Stimulated activated naive CD4-positive, alpha-beta T cell (primary cell): ENCODE measurements at places on chromosomes 1 and 21.

DNA sequence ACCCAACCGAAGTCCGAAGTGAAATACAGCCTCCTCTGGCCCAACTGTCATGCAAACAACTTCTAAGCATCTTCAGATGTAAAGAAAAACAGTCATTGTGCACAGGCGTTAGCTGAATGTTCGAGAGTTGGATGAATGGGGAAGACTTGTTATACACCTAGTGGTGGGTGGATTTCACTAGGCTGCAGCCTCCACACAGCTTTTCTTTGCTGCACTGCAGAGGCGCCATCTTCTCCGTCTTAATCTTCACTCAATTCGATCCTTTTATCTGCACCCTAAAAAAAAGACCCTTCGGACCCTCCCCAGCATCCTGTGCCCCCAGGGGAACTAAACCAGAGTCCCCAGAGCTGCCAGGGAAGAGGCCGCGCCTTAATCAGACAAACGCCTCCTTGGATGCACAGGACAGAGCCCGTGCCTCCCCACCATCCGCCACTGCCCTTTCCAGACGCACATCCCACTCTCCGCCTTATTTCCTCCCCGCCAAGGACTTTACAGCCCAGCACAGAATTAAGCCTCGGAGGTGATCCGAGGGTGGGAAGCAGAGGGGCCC is 1.4 kb downstream of the APP start:
- DNase-seq, result peak; percentile 58

GRCh38 chr1:47810964-47811682 is 186.1 kb downstream of the TRABD2B start:
- no peak for DNase-seq

GRCh38 chr1:169160845-169161495 is 54.5 kb downstream of the ATP1B1 start:
- no peak for DNase-seq

DNA sequence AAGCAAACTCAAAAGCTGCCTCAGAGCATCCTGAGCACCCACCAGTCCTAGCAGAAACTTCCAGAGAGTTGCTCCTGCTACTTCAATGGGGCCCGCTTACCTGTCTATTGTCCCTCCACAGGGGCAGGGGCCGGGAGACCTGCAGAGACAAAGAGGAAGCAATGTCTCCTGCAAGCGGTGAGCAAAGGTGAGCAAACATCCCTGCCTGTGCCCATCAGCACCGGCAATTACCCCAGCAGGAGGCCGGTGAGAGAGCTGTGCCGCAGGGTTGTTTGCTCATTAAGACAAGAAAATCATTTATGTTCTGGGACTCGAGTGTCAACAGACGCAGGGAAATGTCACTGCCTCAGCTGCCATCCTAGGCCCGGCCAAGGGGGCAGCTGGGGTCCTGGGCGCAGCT is 53.8 kb upstream of the TARDBP start:
- DNase-seq, result no peak

GRCh38 chr1:34412598-34413370 is 236.1 kb downstream of the C1orf94 start:
- DNase-seq, result no peak

- DNase-seq, result no peak
Observed at GRCh38 chr21:29233256-29233546, 65.5 kb upstream of the BACH1 start.

DNA sequence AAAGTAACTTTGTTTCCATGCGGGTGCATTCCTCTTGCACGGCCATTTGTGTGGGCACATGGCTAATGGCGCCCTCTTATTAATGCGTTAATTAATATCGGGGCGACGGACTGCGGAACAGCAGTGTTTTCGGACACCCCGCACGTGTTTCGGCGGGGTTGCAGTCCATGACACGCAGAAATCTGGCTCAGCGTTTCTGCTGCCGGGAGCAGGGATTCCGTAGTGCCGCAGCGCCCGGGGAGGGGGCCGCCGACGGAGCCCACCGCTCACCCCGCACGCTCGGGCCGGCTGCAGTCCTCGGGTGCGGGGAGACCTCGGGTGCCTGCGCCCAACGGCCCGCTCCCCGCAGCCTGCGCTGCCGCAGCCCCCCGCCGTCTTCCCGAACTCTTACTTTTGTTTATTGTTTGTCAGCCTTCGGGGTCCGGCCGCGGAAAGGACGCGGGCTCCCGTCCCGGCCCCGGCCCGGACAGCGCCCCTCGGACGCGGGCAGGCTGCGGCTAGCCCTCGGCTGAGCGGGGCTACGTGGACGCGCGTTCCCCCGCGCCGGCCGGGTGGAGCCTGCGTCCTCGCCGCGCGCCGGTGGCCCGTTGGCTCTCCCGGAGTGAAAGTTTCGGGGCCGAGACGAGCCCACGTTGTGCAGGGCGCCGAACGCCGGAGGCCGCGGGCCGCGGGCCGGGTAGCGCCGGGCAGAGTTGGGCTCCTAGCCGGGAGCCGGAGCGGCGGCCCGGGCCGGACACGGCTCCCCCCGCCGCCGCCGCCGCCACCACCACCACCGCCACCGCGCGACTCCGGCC is 849 bp downstream of the NFIA start:
- DNase-seq, result peak; percentile 7

- no peak for DNase-seq
Observed at GRCh38 chr1:99685516-99686180, 39.7 kb downstream of the PALMD start.

DNA sequence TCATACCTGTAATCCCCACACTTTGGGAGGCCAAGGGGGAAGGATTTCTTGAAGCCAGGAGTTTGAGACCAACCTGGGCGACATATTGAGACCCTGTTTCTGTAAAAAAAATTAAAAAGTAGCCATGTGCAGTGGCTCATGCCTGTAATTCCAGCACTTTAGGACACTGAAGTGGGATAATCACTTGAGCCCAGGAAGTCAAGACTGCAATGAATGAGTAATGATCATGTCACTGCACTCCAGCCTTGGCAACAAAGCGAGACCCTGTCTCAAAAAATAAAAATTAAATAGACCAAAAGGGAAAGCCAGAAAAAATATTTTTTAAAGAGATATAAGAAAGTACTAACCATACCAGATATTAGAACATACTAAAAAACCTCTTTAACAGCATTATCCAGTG is 44.7 kb upstream of the LYPLAL1 start:
- no peak for DNase-seq

DNA sequence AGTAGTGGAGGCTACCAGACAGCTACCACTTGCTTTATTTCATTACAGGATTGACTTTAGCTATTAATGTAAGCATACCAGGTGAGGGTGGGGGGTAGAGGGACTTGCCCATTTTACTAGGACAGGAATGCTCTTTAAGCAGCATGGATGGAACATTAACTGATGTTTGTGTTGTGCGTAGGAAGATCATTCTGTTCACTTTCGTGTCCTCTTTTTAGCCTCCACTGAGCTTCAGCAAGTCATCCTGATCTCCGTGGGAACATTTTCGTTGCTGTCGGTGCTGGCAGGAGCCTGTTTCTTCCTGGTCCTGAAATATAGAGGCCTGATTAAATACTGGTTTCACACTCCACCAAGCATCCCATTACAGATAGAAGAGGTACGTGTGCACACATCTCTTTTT is 29.3 kb downstream of the IFNGR2 start:
- no peak for DNase-seq

DNA sequence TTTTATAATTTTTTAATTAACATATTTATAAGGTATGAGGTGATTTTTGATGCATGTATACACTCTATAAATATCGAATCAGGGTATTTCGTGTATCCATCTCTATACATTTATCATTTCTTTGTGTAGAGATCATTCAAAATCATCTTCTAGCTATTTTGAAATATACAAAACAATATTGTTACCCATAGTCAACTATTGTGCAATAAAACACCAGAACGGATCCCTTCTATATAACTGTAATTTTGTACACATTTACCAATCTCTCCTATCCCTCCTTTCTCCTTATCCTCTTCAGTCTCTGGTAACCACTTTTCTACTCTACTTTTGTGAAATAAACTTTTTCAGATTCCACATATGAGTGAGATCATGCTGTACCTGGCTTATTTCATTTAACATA is 1459.6 kb downstream of the MRPL39 start:
- no peak for DNase-seq

DNA sequence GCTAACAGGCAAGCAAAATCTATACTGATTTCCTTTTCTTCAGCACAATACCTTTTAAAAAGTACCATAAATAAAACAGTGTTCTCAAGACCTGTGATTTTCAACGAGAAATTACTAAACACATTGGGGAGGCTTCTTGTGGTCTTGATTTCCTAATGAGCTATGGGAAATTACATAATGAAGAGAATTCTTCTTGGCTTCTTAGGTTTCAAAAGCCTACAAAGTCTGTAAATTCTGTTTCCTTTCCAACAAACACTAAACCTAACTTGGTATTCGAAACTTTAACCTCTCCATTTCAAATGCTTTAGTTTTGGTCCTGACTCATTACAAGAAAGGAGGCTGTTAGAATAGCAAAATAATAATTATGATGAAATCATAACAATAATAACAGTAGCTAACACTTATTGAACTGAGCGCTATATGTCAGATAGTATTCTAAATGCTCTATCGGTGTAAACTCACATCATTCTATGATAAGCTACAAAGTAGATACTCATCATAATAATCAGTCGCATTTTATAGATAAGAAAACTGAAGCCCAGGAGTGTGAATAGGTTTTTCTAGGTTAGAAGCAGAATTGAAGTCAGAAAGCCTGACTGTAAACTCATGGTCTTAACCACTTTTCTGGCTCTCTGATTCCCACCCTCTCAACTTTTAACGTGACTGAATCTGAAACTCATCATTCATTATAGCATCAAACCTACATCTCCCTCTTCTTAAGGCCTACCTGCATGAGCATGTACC is 486.7 kb downstream of the SMYD3 start:
- no peak for DNase-seq

- DNase-seq, result no peak
Observed at GRCh38 chr1:46581681-46582455, 22.2 kb downstream of the MKNK1 start.
